Bronchus fibroblast of lung (primary cell): ENCODE measurements at places on chromosomes 7 and 10. TPM values are rescaled to one million over a fixed set of nuclear protein-coding genes. Genes with fewer than 3 reads are reported as not detected.

The UFSP1 gene
- 3.2 and 6.7 TPM in 2 replicates for total RNA-seq

The SDK1 gene
- 4.7 and 4.9 TPM in 2 replicates for total RNA-seq

The CHAT gene
- not detected in 2 replicates for total RNA-seq

The TEX36 gene
- total RNA-seq, result not detected in 2 replicates

The SLC26A4 gene
- 0.17 and 0.74 TPM in 2 replicates for total RNA-seq

The UNC5B gene
- 15.2 and 17.1 TPM in 2 replicates for total RNA-seq

The SLC39A12 gene
- total RNA-seq, result not detected in 2 replicates
